ENCODE measurements at places on chromosomes 11 and 22.

- DNase-seq = no peak
Observed at GRCh38 chr11:12195768-12196167, 85.4 kb downstream of the MICAL2 start.

GRCh38 chr11:35210876-35211546 lies 72.0 kb downstream of the CD44 start:
- no peak for DNase-seq

GRCh38 chr11:120316880-120317688 lies 8.0 kb upstream of the TLCD5 start:
- no peak for DNase-seq

GRCh38 chr11:4213746-4214145 lies 119.1 kb downstream of the RRM1 start:
- DNase-seq = no peak

GRCh38 chr11:59552844-59553243 lies 41.5 kb downstream of the OR4D9 start:
- DNase-seq = no peak

GRCh38 chr11:103923451-103923931 lies 112.9 kb upstream of the DDI1 start:
- peak; percentile 68 for DNase-seq

DNA sequence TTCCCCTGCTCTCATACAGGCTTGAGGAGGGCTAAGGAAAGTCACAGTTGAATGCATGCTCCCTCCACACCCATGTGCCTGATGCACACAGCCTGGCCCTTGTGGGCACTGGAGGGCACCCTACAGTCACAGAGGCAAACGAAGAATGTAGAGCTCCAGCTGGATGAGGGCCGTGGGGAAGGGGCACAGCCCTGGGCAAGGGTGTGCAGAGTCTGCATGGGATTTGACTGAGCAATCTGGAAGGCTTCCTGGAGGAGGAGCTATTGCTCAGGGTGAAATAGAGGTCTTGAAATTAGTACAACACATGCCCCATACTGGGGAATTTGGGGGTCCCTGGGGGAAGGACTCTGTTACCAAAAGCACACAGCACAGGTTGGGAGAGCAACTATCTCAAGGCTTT lies 64.0 kb downstream of the KCNQ1 start:
- DNase-seq = no peak

DNA sequence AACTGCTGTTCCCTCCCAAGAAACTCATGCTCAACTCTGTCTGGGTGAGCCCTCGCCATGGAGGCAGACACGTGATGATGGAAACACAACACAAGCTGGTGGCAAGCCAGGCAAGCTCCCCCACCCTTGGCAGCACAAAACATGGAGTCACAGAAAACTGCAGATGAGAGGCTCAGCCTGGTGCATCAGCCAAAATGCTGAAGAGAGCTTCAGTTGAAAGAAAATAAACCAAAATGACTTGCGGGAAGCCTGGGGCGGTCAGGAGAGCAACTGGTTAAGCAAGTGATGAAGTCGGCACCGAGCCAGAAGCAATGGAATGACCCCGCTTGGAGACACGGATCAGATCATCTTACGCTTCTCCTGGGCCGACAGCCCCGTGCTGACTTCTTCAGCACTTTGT lies 68.3 kb downstream of the C11orf58 start:
- DNase-seq = no peak

GRCh38 chr11:102680945-102681344 lies 24.6 kb downstream of the MMP27 start:
- DNase-seq = no peak

DNA sequence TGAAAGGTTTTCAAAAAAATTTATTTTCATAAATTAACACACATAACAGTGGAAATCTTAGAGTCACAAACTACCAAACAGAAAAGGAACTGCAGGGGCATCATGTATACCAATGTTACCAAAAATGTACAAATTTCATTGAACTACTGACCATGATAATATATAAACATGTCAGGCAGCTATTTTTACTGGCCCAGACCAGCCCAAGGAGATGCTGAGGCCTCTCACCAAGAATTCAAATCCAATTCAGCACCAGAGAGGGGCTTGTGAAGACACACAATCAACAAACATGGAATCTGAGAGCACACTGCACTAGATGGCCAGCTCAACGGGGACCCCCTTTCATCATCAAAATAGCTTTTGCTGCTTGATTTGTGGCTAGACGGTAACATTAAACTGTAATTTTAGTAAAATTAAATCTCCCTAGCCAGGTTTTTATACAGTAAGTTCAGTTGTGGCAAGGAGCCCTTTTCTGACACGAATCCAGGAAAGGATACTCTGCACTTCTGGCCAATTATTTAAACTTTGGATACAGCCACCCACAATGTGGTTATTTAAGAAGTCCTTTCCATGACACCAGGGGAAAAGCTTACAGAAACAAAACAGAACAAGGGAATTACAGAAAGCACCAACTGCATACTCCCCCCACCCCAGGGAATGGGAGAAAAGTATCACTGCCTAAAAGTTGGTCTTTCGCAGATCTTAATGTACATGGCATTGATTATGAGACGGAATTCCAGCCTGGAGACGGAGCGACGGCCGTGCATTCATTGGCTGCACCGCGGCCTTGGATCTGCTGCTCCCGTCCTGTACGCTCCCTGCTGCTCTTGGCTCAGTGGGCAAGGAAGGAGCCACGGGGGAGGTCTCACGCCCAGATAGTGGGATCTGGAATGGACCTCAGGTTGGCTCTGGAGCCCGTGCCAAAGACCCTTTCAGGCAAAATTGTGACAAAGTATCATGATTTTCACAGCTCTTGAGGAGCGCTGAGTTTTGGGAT lies 19.6 kb upstream of the PISD start:
- no peak for DNase-seq

DNA sequence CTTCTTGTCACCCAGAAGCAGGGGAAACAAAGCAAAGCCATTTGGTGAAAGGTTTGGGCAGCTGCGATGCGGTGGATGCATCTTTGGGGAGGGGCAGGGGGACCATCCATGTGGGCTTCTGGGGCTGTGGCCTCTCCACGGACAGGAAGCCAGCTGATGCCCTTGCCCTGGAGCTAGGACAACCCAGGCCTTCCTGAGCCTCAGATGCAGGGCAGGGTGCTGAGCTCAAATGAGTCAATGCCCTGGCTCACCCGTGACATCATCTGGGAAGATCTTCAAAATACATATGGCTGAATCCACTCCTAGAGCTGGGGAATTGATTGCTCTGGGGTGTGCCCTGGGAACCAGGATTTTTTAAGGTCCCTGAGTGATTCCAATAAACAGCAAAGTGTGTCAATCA lies 1418.2 kb downstream of the TBC1D22A start:
- no peak for DNase-seq

GRCh38 chr22:38202437-38203089 lies 769 bp downstream of the MAFF start:
- peak; percentile 59 for DNase-seq

DNA sequence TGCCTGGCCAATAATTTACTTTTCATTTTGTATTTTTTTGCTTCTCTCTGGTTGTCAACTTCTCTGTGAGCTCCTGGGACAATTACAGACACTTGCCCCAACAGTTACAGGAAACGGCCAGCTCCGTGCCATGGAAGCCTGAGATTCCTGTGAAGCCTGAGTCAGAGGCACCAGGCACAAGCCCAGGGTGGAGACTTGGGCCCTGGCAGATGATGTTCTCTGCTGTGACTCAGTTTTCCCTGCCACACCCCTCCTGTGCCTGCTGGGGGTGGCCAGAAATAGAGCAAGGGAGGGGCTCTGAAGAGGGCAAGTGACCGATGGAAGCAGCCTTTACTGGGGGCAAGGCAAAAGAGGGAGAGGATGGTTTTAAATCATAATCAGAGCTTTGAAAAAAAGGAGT lies 4.9 kb downstream of the ATP5MGL start:
- no peak for DNase-seq

GRCh38 chr22:44536411-44536810 lies 38.4 kb upstream of the RTL6 start:
- no peak for DNase-seq

GRCh38 chr22:30195245-30196140 lies 51.1 kb downstream of the LIF start:
- no peak for DNase-seq

DNA sequence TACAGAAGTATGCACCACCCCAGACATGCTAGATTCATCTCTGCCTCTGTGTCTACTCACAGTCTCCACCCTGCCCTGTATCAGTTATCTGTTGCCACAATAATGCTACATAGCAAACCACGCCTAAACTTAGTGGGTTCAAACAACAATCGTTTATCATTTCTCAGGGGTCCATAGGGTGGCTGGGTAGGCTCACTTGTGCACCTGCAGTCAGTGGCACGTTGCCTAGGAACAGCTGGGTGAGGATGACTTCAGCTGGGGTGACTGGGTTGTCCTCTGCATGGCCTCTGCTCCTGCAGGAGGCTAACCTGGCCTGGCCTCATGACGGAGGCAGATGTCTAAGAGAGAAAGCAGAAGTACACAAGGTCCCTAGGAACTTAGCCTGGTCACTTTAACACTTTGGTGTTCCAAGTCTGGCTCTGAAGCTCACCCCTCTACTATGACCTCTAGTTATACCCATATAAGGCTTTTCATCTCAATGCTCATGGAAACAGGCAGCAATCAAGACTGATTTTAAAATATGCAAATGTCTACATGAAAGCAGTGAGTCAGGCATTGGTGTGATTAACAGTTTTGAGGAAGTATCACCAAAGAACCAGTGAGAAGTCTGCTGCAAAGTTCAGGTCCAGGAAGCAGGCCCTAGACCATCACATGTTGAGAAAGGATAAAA lies 10.7 kb downstream of the OLFML1 start:
- DNase-seq = no peak

GRCh38 chr11:25991476-25991875 lies 340.5 kb upstream of the ANO3 start:
- no peak for DNase-seq

GRCh38 chr11:88282747-88283515 lies 54.6 kb downstream of the CTSC start:
- DNase-seq = no peak

- DNase-seq = no peak
Observed at GRCh38 chr22:50310031-50310722, 2.7 kb upstream of the PLXNB2 start.

DNA sequence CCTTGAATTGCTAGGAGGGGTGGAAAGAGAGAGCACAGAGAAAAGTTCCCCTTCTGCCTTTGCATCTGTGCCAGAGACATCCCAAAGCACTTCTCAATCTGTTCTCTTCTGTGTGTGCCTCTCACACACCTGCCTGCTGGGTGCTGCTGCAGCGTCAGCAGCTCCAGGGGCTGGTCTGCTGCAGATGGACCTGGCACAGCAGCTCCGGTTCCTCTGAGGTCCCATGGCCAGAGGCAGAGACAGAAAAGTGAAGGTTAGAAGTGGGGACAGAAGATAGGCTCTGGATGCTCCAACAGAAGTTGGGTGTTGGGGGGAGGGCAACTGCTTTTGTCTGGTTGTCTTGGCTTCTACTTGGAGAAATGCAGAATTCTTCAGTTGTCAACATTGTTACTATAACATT lies 48.9 kb upstream of the KIRREL3 start:
- DNase-seq = no peak

DNA sequence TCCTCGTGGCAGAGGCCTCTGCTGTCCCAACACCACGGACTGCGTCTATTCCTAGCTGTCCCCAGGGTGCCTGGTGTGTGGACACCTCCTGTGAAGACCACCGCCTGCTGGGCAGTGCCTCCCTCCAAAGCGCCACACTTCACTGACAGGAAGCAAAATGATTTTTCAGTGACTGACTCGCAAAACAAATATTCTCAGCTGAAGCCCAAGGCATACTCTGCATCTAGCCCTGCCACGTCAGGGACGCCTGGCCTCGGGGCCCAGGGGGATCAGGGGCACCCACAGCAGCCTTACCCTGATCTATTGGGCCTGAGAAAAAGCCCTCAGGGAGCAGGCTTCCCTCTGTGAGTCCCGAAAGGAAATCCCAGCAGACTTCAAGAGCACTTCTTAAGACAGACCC lies 2.2 kb downstream of the BRD1 start:
- no peak for DNase-seq
